ENCODE measurements at places on chromosomes 5 and 9. TPM values are rescaled to one million over a fixed set of nuclear protein-coding genes. Genes with fewer than 3 reads are reported as not detected.

DNA sequence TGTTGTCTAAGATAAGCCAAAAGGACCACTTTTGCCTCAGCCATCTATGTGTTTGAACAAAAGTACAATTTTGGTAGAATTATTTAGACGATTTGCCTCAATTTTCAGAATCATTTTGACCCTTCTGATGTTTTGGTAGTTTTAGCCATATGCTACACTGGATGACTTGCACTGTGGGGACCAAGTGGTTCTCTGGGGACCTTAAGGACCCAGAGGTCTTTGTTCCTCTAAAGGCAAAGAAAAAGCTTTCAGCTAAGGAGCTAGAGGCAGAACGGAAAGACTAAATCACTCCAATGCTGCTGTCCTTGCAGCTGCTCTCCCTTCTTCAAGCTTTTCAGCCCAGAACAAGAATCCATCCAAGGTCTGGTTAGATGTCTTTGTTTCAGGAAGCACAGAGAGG lies 51.0 kb upstream of the APC start:
- DNase-seq: no peak

DNA sequence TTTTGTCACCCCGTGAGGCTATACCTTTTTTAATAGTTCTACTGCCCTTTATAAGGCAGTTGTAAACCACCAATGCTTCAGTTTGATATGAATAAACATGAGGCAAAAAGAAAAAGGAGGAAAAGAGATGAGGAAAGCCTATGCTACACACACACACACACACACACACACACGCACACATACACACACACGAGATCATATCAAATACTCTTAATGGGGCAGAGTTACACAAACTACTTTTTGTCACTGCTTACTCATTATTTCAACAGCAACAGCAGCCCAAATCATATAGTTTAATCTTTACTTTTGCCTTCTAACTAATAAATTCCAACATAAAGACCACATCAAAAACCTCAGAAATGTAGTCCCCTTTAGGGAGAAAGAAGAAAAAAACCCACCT lies 116.8 kb upstream of the PAM start:
- no peak for DNase-seq

DNA sequence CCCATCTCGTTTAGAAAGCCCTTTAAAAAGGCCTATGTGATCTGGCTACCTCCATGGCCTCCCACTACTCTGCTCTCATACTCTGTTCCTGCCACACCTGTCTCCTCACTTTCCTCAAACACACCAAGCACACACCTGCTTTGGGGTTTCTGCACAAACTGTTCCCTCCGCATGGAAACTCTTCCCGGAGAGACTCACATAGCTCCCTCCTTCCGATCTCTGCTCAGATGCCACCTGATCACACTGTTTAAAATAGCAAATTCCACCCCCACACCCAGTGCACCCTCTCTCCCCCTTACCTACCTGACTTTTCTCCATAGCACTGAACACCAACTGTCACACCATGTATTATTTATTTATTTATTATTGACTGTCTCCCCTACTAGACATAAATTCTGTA lies 84.0 kb upstream of the NR4A3 start:
- DNase-seq: no peak

DNA sequence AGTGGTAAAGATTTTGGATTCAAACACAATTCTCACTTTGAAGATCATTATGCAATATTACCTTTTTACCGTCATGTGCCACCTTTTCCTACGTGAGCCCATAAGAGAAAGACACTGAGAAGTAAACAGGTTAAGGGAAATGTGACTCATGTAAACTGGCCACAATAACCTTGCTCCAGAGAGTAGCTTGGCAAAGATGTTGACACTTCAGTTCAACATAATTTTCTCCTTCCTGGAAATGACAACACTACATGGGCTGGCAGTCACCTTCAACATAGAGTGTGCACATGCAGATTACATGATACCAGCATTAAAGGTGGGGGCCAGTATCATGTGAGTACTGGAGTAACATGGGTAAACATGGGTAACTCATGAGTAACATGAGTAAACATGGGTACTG lies 141.9 kb downstream of the CDK5RAP2 start:
- no peak for DNase-seq

- DNase-seq: peak; percentile 53
Observed at GRCh38 chr9:70480405-70480980, 66.0 kb upstream of the KLF9 start.

DNA sequence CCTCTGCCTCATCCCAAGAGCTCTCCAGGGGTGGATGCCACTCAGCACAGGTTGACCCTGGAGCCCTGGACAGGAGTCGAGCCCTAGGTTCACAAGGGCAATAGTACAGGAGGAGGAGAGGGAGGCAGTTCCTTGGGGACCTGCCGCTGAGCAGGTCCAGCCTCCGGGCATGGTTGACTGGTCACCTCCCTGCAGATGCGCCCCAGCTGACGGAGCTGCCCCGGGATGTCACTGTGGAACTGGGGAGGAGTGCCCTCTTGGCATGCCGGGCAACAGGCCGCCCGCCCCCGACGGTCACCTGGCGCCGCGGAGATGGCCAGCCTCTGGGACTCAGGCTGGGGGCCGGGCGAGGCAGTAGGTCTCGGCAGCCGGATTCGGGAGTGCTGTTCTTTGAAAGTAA lies 53.7 kb downstream of the HMCN2 start:
- no peak for DNase-seq

The SLC46A2 gene
- 0.66 TPM for total RNA-seq
